ENCODE measurements at places on chromosomes 5 and 9.

- DNase-seq = peak; percentile 70
These were observed at the start of gene GRK6 for GRCh38 chr5:177426566-177427210. TSS of gene GRK6 (plus strand) at chr5:177426676. CDS start at chr5:177426846, 170 bp downstream.

DNA sequence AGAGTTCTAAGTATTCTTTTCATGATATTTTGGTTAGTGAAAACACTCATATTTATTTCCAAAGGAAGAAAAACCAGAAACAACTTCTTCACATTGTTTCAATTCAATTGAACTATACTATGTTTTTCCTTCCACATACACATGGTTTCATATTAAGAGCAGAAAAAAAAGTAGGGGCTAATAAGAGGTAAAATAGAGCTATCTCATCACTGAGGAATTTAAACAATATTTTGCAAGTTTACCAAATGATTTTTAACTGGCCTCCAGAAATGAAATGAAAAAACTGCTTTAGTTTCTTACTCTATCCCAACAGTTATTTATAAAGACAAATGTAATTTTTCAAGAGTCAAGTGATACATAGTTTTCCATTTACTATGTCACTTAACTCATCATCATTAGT is 233.5 kb downstream of the RFX3 start:
- DNase-seq = no peak

DNA sequence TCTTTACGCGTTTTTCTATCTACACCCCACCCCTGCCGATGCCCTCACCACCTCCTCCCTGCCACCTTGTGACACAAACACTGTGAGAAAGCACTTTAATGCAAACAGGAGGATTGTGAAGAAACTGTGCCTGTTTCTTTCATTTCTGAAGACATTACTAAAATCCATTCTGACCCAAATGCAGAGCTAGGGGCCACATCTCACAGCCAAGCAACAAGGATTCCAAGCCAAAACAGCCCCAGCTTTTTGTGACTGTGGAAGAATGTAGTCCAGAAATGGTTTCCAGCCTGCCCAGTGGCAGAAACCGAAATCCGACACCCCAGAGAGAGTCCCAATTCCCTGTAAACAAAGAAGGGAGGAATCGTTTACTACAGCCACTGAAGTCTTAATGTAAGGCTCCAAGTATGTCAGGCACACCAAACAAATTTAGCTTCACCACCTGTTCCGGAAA is 190.9 kb downstream of the TTC39B start:
- DNase-seq = no peak

GRCh38 chr5:108093186-108093585 is 288.7 kb downstream of the FBXL17 start:
- peak; percentile 43 for DNase-seq

Data from common myeloid progenitor, CD34-positive (primary cell).